ENCODE measurements at places on chromosomes 5 and 9.
A peak's percentile ranks its signal among the peaks of the same experiment; 100 is the strongest.

DNA sequence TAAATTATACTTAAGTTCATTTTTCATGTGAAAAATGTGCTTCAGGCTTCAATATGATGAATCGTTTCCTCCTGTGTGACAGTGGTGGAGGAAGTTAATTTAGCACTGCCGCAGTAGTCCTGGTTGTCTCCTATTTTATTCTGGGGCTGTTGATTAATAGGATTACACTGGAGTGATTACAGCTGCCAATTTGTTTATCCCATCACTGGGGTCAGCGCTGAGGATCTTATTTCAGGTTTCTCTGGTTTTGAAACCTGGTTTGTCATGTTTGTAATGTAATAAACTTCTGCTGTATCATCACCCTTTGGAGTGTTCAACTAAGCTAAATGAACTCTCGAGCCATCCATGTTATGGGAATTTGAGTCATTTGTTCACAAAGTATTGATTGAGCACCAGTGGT is 241.7 kb upstream of the KCNN2 start:
- no peak for DNase-seq

GRCh38 chr9:21802418-21803000 is at the start of gene MTAP:
TSS of gene MTAP (plus strand) at chr9:21802636. CDS start at chr9:21802749, 113 bp downstream.
- DNase-seq = peak; percentile 97

DNA sequence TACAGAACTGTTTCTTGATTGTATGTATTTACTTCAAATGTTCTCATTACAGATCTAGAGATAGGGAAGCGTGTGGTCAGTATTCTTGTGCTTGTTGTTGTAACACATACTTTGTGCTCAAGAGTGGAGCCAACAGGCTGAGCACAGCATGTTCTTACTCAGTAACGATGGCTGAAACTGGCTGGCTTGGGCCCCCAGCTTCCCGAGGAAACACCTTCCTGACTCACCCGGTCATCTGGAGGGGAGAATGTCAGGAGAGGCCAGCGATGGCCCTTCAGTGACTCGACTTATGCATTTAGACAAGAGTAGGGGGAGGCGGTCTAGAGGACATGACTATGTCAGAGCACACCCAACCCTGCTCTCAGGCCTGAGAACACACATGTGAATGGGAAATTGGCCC is 25.6 kb downstream of the ZNF474 start:
- DNase-seq = no peak

DNA sequence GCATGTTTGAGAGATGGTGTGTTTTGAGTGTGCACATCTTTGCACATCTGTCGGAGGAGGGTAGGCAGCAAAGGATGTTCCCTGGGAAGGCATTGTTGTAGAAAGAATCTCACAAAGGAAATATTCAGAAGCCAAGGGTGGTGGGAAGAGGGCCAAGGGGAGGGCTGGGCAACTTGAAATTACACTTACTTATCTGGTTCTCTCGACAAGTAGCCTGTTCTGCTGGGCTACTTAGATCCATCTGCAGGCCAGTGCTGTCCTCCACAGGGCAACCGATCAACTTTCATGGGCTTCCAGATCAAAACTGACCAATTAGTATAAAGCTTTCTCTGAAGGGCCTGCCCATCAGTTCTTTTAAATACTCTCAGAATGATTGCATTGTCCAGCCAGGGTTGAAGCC is 495.2 kb downstream of the GADD45G start:
- DNase-seq = no peak

GRCh38 chr9:125494653-125494915 is 212.4 kb downstream of the MAPKAP1 start:
- DNase-seq = no peak

- DNase-seq = no peak
Measured at GRCh38 chr5:175555168-175555785, 76.9 kb downstream of the SFXN1 start.

DNA sequence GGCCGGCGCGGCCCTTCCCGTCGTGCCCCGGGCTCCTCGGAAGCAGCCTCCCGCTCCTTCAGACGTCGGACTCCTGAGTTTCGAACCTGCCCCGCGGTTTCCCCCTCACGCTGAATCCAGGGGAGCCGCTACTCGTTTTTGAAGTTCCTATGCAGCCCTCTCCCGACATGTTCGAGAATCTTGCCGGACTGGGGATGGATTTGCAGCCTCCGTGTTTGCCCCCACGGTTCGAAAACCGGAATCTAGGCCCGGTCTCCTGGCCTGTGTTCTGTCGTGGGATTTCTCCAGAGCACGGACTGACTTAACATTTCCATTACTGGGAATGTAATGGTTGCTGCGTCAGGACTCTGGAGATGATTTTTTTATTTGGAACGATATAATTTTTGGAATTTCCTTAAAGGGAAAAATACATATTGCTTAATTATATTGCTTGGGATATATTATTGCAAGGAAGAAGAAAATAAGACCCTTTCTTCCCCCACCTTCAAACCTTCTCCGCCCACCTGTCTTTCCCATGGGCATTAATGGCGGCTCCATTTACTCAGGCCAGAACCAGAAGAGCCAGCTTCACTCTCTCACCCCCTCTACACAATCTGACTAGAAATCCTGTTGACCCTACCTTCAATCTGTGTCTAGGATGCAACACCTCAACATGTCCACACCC is 8.5 kb upstream of the MGAT1 start:
- DNase-seq = peak; percentile 66

GRCh38 chr9:86471171-86471815 is 117.1 kb upstream of the TUT7 start:
- DNase-seq = no peak

GRCh38 chr5:130050585-130050984 is 146.3 kb downstream of the CHSY3 start:
- DNase-seq = no peak

- DNase-seq = no peak
Measured at GRCh38 chr5:153719324-153719723, 228.9 kb downstream of the GRIA1 start.

DNA sequence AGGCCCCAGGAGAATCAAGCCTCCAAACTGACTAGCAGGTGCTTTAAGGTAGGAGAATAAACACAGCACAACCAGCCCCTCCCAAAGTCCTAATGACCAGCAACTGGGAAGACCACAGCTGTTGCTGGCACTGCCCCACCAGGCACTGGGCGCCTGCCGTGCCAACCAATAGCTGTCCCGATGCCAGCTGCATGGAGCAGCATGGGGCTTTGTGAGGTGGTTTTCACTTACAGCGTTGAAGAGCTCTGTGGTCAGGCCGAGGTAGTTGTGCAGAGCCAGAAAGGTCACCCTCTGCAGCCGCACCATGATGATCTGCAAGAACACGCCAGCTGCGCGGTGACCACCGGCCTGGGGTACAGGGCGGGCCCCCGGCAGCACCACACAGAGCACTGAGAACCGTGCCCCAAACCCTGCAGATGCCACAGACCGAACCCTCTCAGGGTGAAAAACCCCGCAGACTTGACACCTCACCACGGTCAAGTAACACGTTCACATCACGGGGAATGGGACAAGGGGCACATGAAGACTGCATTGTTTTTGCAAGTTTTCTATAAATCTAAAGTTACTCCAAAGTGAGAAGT is 28.7 kb downstream of the PNPLA7 start:
- no peak for DNase-seq

- DNase-seq = peak; percentile 9
Measured at GRCh38 chr9:93677048-93677571, 100.7 kb downstream of the PHF2 start.

DNA sequence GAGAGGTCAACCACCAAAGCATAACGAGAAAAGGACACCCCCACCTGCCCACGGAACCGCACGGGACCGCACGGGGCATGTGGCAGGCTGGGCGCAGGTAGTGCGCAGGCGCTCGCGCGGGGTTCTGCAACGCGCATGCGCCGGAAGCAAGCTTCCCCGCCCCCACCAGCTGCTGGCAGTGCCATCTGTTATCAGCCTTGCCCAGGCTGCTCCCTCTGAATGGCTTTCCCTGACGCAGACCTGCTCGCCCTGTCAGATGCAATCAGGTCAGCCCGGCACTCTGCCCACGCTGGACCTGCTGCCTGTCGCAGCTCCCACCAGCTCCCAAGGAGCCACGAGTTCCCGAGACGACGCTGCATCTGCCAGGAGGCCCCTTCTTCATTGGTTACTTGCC is 22.8 kb downstream of the PTCH1 start:
- DNase-seq = peak; percentile 83

GRCh38 chr5:64836190-64836755 is 67.5 kb downstream of the CWC27 start:
- DNase-seq = no peak

GRCh38 chr9:84866396-84867175 is 197.1 kb downstream of the NTRK2 start:
- DNase-seq = no peak

DNA sequence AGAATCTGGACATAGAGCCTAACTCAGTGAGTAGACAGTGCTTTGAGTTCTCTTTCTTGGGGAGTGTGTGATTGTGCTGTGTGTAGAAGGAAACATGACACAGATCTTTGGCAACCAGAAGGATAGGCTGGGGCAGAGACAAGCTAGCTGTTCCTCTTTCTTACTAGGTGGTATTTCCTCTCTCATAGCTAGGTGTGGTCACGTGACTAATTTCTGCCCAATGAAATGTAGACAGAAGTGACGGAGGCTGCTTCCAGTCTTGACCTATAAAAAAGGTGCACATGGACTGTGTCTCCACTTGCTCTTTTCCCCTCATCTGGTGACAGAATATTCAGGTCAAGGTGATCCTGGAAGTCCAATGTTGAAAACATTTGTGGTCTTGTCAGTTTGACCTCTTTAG is 92.5 kb upstream of the NFIB start:
- no peak for DNase-seq

- no peak for DNase-seq
Measured at GRCh38 chr5:31059889-31060288, 133.6 kb upstream of the CDH6 start.

GRCh38 chr9:106019702-106020101 is 325.4 kb downstream of the TMEM38B start:
- DNase-seq = no peak

DNA sequence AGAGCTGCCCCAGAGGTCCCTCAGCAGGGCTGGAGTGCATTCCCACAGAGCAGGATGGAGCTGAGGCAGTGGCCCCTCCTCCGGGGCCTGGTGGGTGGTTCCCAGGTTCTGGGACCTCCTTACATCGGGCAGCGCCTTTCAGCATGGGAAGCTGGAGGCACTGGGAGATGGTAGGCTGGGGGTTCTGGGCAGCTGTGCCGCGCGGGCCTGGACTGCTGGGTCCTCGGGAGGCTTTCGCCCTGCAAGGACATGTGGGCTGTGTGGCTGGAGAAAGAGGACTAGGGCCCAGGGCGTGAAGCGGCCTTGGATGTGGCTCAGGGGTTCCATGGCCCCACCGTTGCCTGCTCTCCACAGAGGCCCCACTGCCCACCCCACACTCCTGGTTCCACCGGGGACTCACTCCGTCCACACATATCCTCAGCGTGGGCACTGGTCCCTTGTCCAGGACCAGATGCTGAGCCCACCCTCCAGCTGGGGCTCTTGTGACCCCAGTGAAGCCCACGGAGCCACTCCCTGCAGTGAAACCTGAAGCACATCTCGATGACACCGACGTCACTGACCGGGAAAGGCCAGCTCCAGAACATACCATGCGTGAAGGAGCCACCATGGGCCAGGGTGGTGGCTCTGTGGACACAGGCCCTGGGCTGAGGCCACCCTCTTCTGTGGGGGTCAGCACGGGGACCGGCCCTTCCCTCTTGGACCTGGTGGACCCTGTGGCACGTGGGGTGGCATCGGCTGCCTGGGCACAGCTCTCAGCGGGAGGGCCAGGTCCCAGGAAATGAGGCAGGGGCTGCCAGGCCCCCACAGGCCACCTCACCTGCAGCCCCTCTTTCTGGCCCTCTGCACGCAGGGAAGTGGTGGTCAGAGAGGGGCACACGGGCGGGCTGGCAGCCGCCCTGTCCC is 31.5 kb upstream of the NKD2 start:
- no peak for DNase-seq

DNA sequence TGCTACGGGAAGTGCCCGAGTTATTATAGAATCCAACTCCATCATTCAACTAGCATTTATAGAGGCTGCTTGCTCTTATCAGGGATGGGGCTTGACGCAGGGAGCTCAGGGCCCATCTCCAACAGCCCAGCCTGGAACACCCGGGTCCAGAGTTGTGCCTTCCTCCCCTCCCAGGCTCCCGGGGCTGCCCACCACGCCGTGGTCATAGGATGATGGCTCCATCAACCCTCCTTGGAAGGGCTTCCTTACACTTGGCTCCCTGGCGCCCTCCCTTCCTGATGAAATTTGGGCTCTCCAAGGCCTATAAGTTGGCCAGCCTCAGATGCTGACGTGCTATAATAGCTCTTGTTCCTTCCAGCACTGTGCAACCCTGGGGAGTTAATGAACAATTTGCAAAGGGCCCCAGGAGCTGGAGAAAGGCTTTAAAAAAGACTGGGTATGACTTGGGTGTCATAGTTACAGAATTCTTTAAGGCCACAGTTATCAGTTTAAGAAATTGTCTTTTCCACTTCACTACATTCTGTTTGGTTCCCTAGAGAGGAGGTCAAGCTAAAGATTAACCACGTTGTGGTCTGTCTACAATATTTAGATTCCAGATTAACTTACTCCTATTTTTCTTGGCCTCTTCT is 42.5 kb upstream of the GADD45G start:
- no peak for DNase-seq

Data from head of caudate nucleus (tissue), 42 donors.